NCI-H748 treated with DMSO at 0.1 percent for 48 hours (cell line): ENCODE measurements at places on chromosomes 1 and 21.

DNA sequence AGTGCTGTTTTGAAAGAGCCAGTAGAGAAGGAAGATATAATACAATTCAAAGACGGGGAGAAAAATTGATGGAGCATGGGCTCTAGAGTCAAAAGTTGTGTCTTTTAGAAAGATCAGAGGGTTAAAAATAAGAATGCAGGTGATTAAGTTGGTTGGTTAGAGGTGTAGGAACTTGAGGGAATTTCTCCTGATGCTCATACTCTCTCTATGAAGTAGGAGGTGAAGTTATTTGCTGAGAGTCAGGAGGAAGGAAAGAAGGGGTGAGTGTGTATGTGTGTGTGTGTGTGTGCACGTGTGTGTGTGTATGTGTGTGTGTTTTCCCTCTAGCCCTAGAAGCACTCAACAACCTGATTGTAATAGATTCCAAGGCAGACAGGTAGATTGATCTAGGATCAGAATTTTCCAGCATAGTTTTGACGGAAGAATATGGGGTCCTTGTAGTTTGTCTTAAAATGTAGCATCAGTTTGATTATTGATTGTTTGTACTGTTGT, 88.3 kb upstream of the MACF1 start:
- no peak for DNase-seq

DNA sequence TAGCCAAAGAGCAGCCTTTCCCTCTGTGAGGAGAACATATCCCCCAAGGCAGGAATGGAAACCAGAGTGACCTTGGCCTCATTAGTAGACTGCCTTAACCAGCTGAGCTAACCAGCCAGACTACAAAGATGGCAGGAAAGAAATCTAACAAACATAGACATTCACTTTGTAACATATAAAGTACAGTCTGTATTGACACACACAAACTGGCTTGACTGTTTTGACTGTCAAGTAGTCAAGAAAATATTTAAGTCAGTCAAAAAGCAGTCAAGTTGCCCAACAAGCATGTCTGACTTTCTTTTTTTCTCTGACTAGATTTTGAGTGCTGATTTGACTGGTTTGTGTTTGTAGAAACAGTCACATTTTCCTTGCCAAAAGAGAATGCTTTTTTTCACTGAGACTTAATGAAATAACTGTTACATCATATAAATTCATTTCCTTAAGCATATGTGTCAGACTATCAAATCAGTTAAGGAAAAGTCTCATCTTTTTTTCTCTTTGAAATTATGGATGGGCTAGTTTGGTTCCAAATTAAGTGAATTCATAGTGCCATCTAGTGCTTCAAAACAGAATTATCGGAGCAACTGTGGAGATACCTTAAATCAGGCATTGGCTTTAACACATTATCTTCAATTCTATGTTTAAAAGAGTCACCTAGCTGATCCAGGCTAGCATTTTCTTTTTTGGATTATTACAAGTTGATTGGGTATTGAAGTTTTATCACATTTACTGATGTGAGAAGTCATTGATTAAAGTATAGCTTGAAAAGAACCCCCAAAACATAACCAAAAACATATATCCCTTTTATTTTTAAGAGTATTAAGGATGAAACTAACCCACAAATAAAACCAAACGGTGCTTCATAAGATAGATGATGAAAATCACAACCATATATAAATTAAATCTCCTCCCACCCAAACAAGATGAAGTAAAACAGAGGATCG, 75.0 kb downstream of the ATP6V1G3 start:
- peak; percentile 28 for DNase-seq

DNA sequence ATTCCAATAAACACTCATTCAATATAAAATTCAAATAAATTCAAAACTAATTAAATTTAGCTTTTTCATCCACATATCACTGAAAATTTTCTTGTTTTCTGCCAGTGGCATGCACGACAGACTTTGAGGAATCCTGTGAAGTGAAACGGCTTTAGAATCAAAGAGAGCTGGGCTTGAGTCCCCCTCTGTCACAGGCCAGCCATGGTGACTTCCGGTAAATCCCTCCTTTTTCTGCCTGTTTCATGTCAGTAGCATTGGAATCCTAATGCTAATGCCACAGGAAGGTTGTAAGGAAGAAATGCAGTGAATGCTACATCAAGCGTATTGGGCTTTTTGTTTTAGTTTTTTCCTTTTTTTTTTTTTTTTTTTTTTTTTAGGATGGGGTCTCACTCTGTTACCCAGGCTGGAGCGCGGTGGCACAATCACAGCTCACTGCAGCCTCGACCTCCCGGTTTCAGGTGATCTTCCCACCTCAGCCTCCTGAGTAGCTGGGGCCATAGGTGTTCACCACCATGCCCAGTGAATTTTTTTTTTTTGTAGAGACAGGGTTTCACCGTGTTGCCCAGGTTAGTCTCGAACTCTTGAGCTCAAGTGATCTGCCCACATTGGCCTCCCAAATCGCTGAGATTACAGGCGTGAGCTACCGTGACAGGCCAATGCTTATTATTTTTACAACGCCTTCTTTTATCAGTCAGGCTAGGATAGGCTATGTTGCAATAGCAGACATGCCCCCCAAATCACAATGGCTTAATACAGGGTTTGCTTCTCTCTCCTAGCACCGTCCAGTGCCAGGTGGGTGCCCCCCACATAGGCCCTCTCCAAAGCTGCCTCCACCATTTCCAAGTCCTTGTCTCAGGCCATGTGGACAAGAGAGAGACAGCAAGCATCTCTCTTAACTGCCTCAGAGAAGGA, 3.6 kb upstream of the MATN1 start:
- DNase-seq = no peak

DNA sequence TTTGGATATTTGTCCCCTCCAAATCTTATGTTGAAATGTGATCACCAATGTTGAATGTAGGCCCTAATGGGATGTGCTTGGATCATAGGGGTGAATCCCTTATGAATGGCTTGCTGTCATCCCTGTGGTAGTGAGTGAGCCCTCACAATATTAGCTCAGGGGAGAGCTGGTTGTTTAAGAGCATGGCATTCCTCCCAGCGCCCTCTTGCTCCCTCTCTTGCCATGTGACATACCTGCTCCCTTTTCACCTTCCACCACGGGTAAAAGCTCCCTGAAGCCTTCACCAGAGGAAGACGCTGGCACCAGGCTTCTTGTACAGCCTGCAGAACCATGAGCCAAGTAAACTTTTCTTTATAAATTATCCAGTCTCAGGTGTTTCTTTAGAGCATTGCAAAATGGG, 305.6 kb downstream of the KCTD3 start:
- no peak for DNase-seq

- DNase-seq = no peak
These were observed 468.4 kb upstream of the C1orf87 start for GRCh38 chr1:60541831-60542532.

DNA sequence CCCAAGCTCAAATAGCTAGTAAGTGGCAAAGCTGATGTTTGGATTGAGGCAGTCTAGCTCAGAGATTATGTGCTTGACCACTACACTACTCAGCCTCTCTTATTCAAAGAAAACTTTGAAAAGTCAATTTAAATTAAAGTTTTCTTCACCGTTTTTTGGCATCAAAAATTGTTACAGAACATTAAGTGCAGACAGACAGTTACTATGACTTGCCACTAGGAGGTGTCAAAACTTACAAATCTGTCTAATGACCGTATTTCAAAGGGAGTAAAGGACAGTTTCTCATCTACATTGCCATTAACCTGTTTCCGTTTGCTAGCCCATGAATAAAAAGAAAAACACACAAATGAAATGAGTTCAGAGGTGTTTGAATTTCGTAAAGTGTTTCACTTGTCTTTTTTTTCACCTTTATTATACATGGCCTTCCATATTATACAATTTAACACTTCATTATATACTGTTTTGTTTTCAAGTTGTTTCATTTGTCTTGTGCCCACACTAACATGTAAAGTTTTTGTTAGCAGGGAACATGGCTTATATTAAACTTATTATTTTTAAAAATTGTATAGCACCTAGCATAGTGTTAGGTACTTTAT, 57.4 kb upstream of the MTF2 start:
- peak; percentile 19 for DNase-seq

- no peak for DNase-seq
These were observed 99.9 kb downstream of the GLUL start for GRCh38 chr1:182291584-182292192.

- peak; percentile 76 for DNase-seq
These were observed 1.7 kb upstream of the KIF26B start for GRCh38 chr1:245153081-245153551.
